NCI-H460 (cell line): ENCODE measurements at places on chromosomes 5 and 9.
A peak's percentile ranks its signal among the peaks of the same experiment; 100 is the strongest.

GRCh38 chr5:33795496-33795895 is 96.3 kb downstream of the ADAMTS12 start:
- DNase-seq, result no peak

- no peak for DNase-seq
These were observed 2.6 kb upstream of the GCNT1 start for GRCh38 chr9:76456202-76456926.

DNA sequence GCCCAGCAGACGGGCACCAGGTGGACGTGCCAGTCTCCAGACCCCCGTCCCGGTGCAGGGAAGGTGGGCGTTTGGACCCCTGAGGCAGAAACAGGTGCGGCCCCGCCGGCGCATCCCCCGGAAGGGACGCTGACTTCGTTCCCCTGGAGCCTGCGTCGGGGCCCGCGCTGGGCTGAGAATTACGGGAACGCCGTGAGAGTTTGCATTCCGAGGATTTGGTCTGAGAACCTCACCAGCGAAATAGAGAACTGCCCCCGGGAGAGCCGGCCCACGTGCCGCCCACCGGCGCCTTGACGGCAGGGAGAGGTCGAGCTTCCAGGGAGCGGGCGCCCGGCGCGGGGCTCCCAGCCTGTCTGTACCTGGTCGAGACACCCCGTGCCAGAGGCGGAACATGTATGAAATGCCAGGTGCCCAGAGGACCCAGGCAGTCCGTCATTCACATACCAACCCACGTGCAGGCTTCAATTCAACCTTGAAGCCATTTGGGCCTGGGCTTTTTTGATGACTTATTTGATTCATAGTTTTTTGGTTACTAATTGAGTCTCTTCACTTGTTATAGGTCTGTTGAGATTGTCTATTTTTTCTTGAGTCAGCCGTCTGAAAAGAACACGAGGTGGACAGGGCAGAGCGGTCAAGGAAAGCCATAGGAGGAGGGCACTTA is 877 bp upstream of the CAMSAP1 start:
- no peak for DNase-seq

- DNase-seq, result no peak
These were observed 57.2 kb downstream of the RASGRF2 start for GRCh38 chr5:81017320-81017719.

DNA sequence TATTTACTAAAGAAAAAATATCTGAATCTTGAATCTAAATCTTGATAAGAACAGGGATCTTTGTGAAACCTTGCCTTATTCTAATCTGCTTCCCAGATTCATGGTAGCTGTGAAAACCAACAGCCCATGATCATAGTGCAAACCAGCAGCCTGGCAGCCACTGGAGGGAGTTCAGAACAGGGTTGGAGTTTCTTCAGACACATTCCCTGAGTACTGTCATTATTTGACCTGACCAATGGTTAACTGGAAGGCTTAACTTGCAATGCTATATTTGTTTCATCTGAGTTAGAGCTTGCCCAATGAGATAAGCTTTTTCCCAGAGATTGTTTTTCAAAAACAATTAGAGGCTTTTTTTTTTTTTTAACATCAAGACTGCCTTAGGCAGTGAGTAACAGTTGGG is 47.8 kb downstream of the LOX start:
- no peak for DNase-seq

GRCh38 chr5:133459474-133460160 is 152.7 kb downstream of the FSTL4 start:
- DNase-seq, result no peak

GRCh38 chr5:174500636-174501035 is 223.7 kb upstream of the MSX2 start:
- DNase-seq, result no peak

GRCh38 chr5:181037365-181037861 is 2.7 kb upstream of the BTNL9 start:
- DNase-seq, result no peak

- DNase-seq, result no peak
These were observed 14.2 kb downstream of the AHRR start for GRCh38 chr5:335740-336038.

- DNase-seq, result no peak
These were observed 253.6 kb downstream of the MAST4 start for GRCh38 chr5:66849803-66850202.

DNA sequence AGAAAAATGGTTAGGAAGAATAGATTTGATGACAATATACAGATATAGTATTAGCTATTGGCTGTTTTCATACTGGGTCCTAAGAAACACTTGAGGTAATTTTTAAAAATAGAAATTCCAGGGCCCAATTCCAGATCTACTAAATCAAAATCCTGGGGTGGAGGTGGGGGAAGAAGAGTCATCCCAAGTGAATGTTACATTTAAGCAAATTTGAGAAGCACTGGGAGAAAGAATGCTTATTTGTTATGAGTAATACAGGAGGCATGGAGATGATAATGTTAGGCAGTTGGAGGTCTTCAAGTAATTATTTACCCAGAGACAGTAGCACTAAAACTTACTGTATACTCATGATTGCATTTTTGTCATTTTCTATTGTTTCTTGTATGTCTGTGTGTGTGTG is 93.0 kb upstream of the DAB2 start:
- no peak for DNase-seq

GRCh38 chr9:110099236-110100095 is 108.5 kb downstream of the C9orf152 start:
- DNase-seq, result no peak

- peak; percentile 36 for DNase-seq
These were observed 148.7 kb upstream of the ERCC6L2 start for GRCh38 chr9:95726756-95727155.

GRCh38 chr9:6961845-6962522 is 204.2 kb downstream of the KDM4C start:
- DNase-seq, result no peak

DNA sequence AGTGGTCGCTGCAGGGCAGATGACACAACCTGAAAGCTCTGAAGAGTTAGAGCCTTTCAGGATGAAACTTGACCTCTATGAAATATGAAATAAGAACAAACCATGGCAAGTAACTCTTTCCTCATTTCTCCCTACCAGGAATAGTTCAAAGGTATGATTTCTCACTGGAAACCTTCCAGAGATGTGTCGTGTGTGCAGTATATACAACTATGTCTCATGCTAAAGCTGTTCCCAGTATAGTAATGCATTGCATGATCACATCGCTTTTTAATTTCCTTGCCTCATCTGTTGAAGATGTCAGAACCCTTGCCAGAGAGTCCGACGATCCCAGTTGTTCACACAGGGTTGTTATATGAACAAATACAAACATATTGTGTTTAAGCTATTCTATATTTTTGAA is 45.8 kb upstream of the RGMB start:
- DNase-seq, result no peak

GRCh38 chr5:61273279-61273975 is 58.6 kb upstream of the ZSWIM6 start:
- no peak for DNase-seq

DNA sequence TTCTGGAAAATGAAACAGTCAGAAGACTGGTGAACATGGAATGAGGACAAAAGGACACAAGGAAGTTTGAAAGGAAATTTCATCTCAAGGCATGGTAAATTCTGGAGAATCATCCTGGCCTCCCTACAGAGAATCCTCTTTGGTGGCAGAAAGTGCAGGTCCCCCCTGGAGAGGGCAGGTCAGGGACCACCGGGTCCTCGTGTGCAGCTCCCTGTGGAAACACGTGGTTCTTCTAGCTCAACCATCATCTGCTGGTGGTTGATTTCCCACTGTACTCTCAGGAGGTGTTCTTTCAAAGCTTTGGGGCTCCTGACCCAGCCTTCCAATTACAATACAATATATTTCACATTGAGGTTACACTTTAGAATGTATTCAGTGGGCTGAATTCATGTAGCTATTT is 2.6 kb upstream of the GTF3C5 start:
- no peak for DNase-seq

DNA sequence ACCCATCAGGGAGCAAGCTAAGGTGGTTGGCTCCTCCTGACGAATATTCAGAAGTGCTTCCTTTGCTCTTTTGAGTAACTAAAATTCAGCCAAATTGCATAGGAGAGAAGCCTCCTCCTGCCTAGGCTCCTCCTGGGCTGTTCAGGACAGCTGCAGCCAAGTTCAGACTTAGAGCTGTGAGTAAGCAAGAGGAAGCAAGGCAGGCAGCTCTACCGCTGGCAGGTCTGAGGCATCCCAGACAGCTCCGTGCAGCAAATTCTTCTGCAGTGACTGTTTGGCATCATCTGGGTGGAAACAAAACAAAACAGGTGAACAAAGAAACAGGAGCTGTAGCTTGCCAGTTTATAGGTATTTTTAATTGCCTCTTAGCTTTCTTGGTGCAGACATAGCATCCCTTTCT is 421.0 kb downstream of the GADD45G start:
- DNase-seq, result no peak

- DNase-seq, result no peak
These were observed 41.8 kb upstream of the DPYSL3 start for GRCh38 chr5:147551677-147552076.

DNA sequence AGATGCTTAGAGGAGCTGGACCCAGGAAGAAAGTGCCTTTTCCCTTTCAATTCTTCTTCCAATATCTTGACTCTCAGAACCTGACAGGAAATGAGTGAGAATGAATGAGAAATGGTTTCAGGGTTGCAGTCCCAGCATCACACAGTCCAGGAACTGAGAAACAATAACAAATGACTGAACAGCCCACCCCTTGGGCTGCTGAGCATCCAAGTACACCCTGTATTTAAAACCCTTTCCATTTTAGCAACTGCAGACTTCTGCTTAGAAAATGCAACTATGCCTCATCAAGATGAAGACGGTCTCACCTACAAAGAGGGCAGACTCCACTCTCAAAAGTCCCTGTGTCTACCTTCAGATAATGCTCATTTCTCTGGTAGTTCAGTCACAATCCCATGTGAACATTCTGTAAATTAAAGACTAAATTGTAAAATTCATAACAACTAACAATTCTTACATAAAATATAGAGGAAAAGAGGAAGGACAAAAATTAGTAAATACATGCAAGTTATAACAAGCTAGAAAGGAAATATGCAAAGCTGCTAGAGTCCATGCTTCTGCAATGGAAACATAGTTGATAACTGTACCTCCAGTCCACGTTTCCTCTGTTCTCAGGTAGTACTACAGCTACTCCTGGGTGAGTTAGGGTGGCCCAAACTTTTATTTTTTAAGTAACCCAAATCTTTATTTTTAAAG is 316.5 kb downstream of the ICE1 start:
- DNase-seq, result no peak

DNA sequence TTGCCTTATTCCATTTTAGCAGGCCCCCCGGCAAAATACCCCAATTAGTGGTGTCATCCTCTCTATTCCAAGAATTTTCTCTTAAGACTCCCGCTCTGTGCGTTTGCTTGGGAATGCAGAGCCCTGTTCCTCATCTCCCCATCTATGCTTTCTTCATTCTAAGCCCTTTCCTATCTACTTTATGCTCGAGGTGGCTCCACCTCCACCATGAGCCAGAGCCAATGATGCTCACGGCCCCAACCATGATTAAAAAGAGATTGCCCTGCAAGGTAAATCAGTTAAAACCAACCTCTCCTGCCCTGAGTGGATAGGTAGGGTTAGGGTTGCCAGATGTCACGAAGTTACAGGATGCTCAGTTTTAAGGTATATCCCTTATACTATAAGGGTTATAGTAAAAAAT is 677 bp upstream of the TXNDC15 start:
- no peak for DNase-seq

- DNase-seq, result no peak
These were observed at the start of gene HRH2 for GRCh38 chr5:175657593-175658271. TSS of gene HRH2 (plus strand) at chr5:175658071. CDS start at chr5:175683234, 25,163 bp downstream.

DNA sequence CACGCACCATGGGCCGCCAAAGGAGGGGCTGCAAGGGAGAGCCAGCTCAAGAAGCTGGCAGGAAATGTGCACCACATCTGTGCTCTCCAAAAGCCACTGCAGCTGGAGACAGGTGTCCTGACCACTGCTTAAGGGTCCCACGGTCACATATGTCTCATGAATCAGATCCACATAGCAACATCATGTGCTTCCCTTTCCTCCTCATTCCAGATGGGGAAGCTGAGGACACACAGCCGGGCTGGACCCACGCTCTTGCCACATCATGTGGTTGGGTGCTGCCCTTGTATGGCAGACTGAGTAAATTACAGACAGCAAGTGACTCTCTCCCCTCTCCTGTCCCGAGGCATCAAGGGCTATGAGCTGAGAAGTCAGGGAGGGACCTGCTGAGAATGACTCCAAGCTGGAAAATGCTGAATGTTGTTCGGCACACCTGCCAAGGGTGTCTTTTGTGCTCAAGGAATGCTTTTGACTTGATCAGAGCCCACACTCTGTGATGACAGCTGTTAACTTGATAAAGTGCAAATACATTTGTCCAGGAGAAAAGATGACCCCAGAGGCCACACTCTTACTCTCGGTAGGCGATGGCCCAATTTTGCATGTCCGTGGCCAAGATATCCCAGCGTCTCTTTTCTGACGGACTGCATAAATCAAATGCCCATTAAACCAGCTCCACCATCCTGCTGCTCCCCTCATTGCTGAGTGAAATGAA is 58.2 kb downstream of the NSUN2 start:
- no peak for DNase-seq

DNA sequence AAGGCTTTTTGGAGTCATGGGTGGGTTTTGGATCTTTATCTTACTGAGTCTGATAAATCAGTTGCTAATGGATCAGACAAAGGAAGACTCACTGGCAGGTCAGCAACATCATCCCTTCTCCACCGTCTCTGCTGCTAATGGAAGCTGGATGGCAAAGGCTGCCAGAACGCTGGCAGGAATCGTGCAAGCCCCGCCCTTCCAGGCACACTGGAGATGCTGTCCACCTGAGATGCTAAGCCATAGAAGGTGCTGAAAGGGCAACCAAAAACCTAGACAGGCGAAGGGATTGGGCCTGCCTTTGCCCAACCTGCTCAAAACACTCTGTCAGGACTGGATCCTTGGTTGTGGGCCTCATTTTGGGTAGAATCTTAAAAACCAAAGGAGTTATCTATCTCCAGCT is 139.5 kb upstream of the FSTL4 start:
- no peak for DNase-seq

GRCh38 chr5:109750463-109750862 is 60.7 kb downstream of the MAN2A1 start:
- no peak for DNase-seq
